Left ventricle myocardium superior (tissue), 1 donor: ENCODE measurements at places on chromosomes 2 and 18. TPM values are rescaled to one million over a fixed set of nuclear protein-coding genes. Genes with fewer than 3 reads are reported as not detected.

SLC9A2 gene
- 0.15 TPM for total RNA-seq

REG3A gene
- total RNA-seq = not detected

SLC5A7 gene
- total RNA-seq = 0.07 TPM

NMUR1 gene
- total RNA-seq = not detected

CAPN13 gene
- not detected for total RNA-seq

CNTNAP5 gene
- not detected for total RNA-seq

RNF149 gene
- 16.6 TPM for total RNA-seq

IFT172 gene
- total RNA-seq = 22.4 TPM

NYAP2 gene
- total RNA-seq = not detected

CFAP53 gene
- not detected for total RNA-seq

POLR1B gene
- total RNA-seq = 12.2 TPM

RGPD3 gene
- total RNA-seq = not detected

APCDD1 gene
- 24.9 TPM for total RNA-seq

TSPYL6 gene
- total RNA-seq = not detected

SCN7A gene
- total RNA-seq = 28.5 TPM
